ENCODE measurements at places on chromosomes 1 and 21.
A peak's percentile ranks its signal among the peaks of the same experiment; 100 is the strongest.

GRCh38 chr1:194809665-194810064, 1623.3 kb upstream of the B3GALT2 start:
- no peak for DNase-seq

- DNase-seq = no peak
These were observed 310.1 kb downstream of the PAPPA2 start for GRCh38 chr1:176773038-176773437.

DNA sequence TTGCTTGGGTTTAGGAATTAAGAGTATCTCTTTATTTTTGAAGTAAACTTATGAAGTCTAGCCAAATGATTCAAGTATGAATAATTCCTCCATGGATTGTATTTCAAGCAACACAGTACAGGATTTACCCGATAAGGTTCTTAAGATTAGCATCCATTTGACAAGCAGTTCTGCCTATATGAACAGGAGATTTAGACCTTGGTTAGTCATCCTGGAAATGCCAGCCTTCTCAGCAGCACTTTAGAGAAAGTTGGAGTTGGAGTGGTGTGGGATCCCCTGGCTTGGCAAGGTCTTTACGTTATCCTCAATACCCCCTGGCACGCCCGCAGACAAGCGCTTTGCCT, 1.6 kb downstream of the BCAR3 start:
- no peak for DNase-seq

GRCh38 chr1:5465281-5465711, 526.9 kb downstream of the NPHP4 start:
- DNase-seq = no peak

DNA sequence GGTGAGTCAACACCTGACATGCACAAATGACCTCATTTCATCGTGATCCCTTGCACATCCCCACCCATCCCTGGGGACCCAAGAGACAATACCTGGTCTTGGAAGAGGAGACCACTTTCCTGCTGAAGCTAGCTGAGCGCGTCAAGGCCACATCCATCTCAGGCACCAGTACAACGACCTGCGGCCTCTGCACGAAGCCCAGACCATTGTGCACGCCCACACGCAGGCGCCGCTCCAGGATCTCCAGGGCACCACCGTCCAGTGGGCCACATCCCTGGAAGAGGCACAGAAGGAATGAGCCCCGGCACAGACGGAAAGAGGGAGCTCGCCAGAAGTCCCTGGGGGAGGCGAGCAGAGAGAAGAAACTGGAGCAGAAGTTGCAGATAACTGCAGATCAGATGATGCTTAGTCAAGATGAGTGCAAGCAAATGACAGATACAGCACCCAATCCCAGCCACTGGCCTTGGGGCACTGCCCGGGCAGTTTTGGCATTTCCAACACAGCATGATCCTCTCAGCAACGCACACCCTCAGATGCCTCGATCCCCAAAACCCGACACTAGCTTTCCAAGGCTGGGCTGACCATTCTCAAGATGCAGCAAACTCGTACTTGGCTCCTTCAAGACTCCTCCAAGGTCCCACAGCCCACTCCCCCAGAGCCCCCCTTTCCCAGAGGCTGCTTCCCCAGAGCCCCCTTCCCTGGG, 44.1 kb downstream of the NPHP4 start:
- no peak for DNase-seq

DNA sequence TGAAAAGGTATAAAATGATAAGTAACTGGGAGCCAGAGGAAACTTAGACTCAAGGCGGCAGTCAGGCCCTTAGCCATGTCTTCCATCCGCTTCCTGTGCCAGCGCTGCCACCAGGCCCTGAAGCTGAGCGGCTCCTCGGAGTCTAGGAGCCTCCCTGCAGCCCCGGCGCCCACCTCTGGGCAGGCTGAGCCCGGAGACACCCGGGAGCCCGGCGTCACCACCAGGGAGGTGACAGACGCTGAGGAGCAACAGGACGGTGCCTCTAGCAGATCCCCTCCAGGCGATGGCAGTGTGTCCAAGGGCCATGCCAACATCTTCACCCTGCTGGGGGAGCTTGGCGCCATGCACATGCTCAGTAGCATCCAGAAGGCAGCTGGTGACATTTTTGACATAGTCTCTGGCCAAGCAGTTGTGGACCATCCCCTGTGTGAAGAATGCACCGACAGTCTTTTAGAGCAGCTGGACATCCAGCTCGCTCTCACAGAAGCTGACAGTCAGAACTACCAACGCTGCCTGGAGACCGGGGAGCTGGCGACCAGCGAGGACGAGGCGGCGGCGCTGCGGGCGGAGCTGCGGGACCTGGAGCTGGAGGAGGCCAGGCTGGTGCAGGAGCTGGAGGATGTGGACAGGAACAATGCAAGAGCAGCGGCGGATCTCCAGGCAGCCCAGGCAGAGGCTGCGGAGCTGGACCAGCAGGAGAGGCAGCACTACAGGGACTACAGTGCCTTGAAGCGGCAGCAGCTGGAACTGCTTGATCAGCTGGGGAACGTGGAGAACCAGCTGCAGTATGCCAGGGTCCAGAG, at the start of gene BECN2:
Gene BECN2, plus strand, starts transcription at position 76 of the 803 bp plus-strand sequence. Its CDS starts 0 bp downstream, at position 76.
- no peak for DNase-seq

GRCh38 chr1:46199233-46199749, 1.1 kb upstream of the POMGNT1 start:
- DNase-seq = no peak

DNA sequence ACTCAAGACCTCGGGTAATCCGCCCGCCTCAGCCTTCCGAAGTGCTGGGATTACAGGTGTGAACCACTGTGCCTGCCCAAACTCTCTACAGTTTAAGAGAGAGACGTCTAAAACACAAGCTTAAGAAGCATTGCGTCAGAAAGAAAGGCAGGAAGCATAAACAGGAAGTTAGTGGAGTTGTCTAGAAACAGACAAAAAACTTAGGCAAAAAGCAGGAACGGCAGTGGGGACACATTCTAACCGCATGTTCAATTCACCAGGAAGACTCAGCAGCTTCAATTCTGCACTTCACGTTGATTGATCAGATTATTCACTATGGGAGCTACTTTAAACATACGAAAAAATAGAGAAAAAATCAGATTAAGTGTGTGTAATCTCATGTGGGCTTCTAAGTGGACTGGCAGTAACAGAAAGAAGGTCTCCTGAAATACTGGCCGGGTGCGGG, 7.4 kb downstream of the CFAP74 start:
- peak; percentile 4 for DNase-seq

GRCh38 chr1:200886594-200886993, 8.1 kb upstream of the INAVA start:
- DNase-seq = no peak

- DNase-seq = no peak
These were observed 2298.5 kb downstream of the MRPL39 start for GRCh38 chr21:23308741-23309140.

GRCh38 chr1:170200621-170201397, 55.0 kb downstream of the NTMT2 start:
- DNase-seq = no peak

DNA sequence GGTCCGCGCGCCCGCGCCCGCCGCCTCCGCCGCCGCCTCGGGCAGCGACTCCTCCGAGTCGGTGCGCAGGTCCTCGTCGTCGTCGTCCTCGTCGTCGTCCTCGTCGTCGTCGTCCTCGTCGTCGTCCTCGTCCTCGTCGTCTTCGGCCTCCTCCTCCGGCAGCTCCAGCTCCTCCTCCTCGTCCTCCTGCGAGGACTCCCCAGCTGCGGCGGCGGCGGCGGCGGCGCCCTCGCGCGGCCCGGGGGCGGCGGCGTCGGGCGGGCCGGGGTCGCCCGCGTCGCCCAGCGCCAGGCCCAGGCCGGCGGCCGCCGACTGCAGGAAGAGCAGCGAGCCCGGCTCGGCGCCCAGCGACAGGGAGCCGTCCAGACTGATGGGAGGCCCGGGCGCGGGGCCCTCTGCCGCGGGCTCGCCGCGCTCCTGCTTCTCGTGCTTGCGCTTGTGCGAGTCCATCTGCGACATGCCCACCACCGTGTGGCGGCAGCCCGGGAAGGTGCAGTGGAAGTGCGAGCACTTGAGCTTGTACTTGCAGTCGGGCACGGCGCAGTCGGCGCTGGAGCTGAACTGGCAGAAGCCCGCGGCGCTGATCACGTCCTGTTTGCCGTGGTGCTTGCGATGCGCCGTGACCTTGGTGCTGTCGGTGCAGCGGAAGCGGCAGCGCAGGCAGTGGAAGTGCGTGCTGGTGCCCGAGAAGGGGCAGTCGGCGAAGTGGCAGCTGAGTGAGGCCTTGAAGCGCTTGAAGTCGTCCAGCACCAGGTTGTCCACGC, 157.3 kb downstream of the CASZ1 start:
- no peak for DNase-seq

- DNase-seq = no peak
These were observed 64.7 kb upstream of the FGGY start for GRCh38 chr1:59232216-59232615.

- no peak for DNase-seq
These were observed 158.0 kb downstream of the GPATCH2 start for GRCh38 chr1:217472915-217473314.

DNA sequence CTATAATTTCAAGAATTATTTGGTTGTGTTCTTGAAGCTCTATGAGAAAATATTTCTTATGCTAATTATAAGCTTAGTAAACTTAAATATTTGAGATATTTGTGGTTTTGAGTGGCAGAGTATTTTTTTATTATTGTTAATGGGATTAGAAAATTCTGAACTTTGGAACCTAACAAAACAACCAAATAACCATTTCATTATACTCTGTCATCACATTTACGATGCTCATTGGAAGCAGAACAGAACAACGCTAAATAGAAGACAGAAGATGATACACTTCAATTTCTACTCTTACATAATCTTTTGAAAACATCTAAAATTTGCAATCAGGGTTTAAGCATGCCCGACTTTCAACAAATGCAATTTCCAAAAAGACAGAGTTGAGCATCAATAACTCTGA, 270.2 kb downstream of the PTPRC start:
- no peak for DNase-seq

GRCh38 chr1:216923601-216924000, 200.4 kb upstream of the ESRRG start:
- no peak for DNase-seq

GRCh38 chr1:27596261-27596660, 7.7 kb downstream of the AHDC1 start:
- no peak for DNase-seq

DNA sequence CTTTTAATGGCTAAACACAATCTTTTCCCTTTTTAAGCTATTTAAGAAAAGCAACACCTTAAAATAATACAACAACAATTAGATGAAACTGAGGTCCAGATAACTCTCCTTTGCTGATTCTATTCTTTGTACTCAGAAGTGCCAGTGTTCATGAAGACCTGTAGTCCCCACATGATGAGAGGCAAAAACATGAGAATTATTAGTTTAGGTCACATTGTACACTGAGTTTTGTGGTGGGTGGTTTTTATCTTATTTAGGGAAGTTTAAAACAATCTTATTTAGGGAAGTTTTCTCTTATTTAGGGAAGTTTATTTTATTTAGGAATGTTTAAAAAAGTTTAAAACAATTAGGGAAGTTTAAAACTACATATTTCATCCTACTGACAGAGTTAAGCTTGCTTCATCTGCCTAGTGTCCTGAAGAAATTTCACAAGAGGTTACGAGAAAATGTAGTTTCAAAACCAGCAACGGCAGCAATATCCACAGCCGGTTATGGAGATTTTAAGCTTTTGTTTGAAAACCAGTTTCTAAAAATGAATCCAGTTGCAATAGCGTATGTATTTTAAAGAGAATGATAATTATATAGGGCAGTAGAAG, 7.8 kb upstream of the OR14I1 start:
- DNase-seq = no peak

Data from activated T-cell treated with anti-CD3 and anti-CD28 coated beads, Interleukin-2, amount 50 U/mL, for 72 hours (primary cell).